ENCODE measurements at places on chromosomes 5 and 9.
A peak's percentile ranks its signal among the peaks of the same experiment; 100 is the strongest.

DNA sequence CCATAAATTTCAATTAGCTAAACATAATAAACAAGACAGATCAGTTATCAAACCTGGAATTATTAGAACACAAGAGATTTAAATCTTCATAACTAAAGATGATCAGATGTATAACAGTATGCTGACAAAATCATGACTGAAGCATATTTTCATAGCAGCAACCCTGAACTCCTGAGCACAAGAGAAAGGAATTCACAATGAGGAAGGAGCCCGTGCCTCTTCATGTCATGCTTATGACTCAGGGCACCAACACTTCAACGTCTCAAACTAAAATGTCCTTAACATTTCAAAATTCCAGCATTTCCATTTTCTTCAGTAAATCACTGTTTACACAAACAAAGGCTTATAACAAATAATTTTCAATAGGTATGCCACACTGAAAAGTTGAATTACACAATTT lies 6.7 kb downstream of the AP3B1 start:
- DNase-seq, result peak; percentile 38

- DNase-seq, result no peak
These were observed 205.5 kb downstream of the ARRDC3 start for GRCh38 chr5:91177639-91178038.

DNA sequence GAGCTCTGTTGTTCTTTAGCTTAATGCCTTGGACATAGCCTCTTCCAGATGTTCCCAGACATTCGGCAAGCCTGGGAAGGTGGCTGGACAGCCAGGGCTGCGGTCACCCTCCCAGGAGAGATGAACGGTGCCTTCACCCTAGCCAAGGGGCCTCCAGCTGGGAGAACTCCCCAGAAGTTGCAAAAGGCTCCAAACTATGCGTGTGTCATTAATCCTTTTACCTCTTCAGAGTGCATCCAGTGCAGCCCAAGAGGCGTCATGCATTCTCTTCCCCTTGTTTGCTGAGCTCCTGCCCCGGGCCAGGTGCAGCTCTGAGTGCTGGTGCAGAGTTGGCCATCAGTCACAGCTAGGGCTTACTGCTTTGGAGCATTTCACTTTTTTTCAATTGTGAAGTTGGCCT lies 22.8 kb downstream of the HMCN2 start:
- DNase-seq, result no peak

DNA sequence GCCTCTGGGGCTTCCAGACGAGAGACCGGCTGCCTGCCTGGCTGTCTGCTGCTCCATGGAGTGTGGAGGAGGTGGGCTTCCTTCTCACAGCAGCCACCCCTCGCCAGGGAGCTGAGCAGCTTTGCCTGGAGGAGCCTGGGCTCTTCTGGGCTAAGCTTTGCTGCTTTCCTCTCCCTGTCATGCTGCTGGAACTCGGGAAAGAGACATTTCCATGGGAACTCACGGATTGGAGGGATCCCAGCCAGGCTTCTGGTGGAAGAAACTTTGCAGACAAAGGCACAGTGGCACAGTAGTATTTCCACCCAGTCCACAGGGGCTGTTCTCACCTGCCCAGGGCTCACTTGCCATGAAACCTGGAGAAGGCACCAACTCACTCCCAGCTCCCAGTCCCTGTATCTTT lies 5.6 kb upstream of the NTNG2 start:
- DNase-seq, result no peak
